Left ventricle myocardium superior (tissue), 1 donor: ENCODE measurements at places on chromosomes 2 and 18. TPM values are rescaled to one million over a fixed set of nuclear protein-coding genes. Genes with fewer than 3 reads are reported as not detected.

DNA sequence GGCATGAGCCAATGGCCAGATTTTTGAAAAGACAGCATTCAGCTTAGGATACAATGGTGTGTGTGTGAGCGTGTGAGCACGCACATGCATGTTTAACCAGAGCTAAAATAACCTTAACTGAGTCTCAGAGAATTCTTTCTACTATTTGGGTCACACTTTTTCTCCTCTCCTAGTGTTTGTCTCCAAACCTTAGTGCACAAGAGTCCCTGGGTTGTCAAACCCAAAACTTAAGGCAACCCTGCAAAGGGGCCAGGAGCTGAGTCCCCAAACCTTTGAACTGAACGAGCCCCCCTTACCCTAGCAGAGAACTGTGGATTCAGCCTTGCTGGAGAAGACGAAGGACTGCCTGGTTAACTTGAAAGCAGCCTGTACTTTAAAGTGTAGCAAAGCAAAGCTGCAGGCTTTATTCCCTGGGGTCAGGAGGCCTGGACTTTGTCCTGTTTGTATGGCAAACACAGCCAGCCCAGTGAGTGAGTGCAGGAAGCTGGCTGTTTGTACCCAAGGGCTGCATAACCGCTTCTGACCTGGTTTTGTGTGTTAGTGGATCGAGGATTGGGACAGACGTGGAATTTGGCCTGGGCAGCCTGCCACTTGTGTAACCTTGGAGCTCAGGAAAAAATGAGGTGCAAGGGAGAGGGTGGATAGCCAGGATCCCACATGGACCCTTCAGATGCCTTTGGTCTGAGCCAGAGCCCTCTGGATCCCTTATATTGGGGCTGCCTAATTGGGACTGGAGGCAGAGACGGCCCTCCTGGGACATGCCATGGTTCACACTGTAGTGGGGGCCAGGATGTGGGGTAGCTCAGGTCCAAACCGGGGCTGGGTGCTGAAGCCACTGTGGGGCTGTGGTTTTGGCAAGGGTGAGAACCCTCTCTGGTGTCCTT lies 6.4 kb upstream of the PSMD1 start:
- no peak for DNase-seq

DNA sequence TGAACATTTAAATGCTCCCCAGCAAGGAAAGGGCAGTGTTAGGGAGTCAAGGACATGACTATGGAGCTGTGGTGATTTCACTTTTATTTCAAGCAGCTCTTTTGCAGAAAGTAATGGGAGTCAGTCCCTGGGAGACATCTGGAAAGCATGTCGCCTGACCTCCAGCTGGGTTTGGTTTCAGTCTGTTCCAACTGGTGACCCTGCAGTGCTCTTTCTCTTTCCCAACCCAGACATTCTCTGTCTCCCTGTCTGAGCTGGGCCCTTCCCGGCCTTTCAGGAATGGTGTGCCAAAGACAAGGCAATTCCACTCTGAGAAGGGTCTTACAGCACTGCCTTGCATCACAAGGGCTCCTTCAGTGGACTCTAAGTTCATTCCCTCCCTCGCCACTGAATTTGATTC lies 323.2 kb downstream of the OSR1 start:
- peak; percentile 39 for DNase-seq

- no peak for DNase-seq
Measured at GRCh38 chr2:7956126-7956689, 725.6 kb upstream of the ID2 start.

DNA sequence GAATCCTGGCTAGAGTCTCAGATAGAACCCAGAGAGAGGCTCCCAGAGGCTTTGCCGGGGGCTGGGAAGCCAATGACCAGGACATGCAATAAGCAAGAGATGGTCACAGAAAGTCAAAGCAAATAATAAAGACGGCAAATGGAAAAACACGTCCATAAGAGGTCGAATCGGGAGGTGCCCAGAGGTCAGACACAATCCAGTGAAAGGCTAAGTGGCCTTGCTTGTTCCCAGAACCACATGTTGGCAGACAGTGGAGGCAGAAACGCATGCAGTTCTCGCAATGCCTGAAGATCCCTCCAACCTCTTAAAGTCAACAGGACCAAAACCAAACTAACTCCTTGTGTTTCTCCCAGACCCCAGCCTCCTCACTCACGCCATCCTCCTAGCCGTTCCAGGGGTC lies 3.0 kb downstream of the CYB5A start:
- no peak for DNase-seq

DNA sequence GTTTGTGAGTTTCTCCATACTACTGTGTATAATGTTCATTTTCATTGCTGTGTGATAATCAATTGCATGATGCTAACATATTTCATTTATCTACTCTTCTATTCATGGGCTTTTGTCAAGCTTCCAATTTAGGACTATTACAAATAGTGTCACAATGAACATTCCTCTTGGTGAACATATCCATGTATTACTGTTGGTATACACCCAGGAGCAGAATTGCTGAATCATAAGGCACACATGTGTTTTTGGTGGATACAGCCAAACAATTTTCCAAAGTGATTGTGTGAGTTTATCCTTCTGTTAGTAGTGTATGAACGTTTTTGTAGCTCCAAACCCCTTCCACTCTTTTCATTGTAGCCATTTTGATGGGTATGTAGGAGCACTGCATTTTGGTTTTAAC lies 101.6 kb upstream of the COPS8 start:
- no peak for DNase-seq

Gene MAP2
- total RNA-seq, result 3.4 TPM
